ENCODE measurements at places on chromosomes 1 and 21.

GRCh38 chr1:172229942-172230341 lies 190.5 kb upstream of the C1orf105 start:
- no peak for DNase-seq

DNA sequence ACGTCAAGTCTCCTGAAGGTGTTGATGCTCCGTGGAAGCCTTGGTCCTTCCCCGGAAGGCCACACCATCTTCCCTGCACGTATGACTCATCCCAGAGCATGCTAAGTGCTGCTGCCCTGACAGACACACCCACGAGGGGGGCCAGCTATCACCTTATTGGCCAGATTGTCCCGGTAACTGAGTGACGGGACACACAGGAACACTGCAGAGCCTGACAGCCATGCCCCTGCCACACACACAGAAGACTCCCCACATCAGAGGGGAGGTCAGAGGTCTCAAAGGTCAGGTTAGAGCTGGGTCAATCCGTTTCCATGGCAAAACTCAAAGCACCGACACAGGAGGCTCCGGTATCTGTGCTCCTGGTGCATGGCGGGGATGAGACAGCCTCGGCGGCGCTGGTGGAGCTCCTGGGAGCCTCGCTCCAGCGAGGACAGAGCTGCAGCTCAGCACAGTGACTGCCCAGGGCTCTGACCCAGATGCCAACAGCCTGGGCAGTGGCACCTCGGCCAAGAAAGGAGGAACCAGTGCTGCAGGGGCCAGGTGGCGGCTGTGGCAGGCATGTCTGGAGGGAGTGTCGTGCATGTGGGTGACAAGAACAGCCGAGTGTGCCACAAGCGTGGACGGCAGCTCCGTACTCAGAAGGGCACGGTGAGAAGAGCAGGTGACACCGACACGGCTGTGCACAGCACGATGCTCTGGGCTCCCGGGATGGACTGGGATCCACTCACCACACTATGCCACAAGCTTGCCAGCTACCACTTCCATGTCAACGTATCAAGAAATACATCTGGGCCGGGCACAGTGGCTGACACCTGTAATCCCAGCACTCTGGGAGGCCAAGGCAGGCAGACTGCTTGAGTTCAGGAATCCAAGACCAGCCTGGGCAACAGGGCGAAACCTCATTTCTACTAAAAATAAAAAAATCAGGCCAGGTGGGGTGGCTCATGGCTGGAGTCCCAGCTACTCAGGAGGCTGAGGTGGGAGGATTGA lies 14.8 kb upstream of the TMEM240 start:
- no peak for DNase-seq

- no peak for DNase-seq
Measured at GRCh38 chr1:83829106-83829505, 169.8 kb downstream of the TTLL7 start.

- no peak for DNase-seq
Measured at GRCh38 chr1:20216574-20216973, 30.3 kb upstream of the PLA2G2C start.

DNA sequence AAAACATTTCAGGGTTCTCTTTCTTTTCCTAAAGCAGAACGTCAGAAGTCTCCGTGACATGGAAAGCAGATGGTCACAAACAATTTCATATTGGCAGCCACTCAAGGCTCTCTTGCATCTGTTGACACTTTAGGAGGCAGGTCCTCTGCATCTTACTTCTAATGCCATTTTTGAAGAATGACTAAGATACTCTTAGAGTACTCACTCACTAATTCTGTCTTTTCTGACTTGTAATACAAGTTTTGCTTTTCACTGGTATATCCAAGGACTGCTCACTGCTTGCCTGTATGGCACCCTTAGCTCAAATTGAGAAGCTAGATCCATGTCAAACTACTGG lies 68.3 kb downstream of the PRRX1 start:
- peak; percentile 21 for DNase-seq

GRCh38 chr1:18819203-18819602 lies 40.3 kb downstream of the TAS1R2 start:
- no peak for DNase-seq

DNA sequence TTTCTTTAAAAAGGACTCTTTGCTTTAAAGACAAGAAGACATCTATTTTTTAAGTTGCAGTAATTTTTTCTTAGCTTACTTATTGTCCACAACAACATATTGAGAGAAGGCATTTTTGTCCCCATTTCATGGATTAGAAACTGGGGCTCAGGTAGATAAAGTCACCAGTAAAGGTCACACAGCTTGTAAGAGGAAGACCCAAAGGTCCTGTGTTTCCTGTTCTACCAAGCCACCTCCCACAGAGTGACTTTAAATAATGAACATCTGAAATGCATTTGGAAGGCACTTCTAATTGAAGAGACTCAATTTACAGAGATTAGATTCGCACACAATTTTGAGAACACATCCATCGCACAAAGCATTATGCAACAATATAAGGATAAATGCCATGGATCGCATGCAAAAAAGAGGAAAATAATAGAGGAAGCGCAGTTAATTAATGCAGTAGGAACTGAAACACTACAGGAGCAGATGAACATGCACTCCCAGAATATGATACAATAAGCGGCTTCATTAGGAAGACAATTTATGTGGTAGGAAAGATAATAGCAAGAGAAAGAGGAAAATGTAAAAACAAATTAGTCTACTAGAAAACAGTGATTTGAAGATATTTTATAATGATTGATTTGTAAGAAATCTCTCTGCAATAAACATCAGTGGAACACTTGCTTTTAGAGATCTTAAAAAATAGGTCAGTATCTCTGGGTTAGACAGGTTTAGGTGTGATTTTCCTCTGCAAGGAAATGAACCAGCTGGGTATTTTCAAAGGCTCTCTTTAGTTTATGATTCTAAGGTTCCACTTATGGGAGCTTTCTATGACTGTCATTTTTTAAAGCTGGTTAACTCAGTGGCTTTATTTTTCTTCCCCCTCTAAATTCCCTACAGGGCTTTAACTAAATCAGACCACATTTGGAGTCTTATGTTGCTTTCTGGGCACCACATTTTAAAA lies 27.1 kb upstream of the CD2 start:
- DNase-seq, result no peak

DNA sequence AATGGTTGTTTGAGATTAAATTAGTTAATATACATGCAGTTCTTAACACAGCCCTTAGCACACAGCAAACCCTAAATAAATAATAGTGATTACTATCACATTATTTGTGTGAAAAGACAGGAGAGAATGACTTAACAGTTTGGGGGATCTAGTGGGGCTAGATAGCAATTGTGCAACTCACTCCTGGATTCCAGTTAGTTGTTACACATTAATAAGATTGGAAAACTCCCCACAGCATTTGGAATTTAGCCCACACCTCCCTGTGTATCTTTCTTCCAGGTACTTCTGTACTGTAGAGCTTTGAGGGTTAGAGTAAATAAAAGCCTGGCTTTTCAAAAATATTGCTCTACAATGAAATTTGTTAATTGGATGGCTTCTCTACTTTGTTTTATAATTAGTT lies 93.2 kb downstream of the KCTD3 start:
- no peak for DNase-seq

DNA sequence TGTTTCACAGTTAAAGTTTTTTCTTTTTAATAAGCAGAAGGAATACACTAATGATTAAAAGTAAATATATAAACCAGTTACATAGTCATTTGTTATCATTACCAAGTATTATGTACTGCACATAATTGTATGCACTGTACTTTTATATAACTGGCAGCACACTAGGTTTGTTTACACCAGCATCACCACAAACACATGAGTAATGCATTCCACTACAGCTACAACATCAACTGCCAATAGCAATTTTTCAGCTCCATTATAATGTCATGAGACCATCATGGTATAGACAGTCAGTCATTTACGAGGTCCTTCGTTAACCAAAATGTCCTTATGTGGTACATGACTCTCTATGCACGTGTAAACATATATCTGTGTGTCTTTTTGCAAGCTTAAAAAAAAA lies 35.2 kb downstream of the SCYL3 start:
- no peak for DNase-seq

DNA sequence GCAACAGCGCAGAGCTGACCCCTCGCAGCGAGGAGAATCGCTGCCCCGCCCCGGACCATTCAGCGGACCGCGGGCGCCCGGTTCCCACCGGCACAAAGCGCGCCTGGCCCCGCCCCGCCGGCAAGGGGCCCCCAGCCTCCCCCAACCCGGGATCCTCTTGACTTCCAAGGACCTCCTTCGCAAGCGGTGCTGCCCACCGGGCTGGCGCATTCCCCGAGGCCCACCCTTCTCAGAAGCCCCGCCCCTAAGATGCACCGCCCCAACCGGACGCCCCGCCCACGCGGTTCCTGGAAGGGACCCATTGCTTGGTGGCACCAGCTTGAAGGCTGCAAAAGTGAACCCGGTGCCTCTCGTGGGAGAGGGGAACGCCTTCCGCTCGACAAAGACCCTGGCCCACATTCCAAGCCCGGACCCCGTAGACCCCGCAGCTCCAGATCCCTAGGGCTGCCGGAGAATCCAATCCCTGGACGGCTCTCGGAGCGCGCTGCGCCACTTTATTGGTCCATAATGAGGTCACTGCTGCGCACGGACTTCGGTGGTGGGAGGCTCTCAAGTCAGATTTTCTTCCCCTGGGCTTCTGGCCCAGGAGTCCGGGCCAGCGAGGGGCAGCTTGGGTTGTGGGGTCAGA lies 2.0 kb downstream of the HES3 start:
- no peak for DNase-seq

- DNase-seq, result no peak
Measured at GRCh38 chr1:96206451-96206850, 515.1 kb upstream of the PTBP2 start.

DNA sequence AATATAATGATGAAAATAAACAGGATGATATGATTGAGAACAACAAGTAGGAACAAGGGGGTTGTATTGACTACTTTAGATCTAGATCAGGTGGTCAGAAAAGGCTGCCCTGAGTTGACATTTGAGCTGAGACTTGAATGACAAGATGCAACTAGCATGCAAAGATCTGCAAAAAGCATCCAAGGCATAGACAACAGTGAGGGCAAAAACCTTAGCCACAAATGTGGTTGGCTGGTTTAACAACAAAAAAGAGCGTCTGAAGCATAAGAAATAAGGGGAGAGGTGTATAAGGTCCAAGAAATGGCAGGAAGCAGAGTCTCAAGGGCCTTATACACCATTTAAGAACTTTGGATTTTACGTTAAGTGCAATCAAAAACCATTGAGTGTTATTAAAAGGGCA lies 3.2 kb downstream of the RAB3GAP2 start:
- DNase-seq, result no peak

DNA sequence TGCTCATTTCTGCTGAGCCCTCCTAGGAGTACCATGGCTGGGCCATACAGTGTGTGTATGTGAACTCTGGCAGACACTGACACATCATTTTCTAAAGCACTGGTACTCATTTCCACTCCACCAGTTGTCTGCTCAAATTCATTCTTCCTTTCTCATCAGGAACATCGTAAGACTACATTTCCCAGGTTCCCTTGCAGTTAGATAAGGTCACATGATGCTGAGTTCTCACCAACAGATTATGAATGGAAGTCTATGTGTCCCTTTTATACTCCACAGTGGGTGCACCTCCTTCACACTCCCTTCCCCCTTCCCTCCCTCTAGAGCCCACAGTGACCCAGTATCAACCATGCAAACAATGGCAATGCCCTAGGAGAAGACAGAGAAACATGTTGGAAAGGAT lies 38.3 kb upstream of the PAX7 start:
- no peak for DNase-seq

DNA sequence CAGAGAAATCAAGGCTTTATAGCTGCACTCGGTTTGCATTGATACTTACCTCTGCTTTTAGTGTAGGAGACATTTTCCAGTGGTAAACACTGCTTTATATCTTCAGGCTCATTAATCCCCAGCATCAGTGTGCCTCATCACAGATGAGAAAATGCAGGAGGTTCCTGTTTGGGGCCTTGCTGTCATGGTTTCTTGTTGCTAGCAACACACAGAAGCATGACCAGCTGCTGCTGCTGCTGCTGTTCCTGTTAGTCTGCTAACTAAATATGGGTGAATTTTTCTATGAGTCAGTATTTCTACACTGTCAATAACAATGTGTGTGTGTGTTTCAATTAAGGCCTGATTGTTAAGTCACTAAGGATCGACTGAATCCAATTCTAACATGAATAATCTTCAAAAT lies 85.8 kb upstream of the RGS1 start:
- DNase-seq, result peak; percentile 64

DNA sequence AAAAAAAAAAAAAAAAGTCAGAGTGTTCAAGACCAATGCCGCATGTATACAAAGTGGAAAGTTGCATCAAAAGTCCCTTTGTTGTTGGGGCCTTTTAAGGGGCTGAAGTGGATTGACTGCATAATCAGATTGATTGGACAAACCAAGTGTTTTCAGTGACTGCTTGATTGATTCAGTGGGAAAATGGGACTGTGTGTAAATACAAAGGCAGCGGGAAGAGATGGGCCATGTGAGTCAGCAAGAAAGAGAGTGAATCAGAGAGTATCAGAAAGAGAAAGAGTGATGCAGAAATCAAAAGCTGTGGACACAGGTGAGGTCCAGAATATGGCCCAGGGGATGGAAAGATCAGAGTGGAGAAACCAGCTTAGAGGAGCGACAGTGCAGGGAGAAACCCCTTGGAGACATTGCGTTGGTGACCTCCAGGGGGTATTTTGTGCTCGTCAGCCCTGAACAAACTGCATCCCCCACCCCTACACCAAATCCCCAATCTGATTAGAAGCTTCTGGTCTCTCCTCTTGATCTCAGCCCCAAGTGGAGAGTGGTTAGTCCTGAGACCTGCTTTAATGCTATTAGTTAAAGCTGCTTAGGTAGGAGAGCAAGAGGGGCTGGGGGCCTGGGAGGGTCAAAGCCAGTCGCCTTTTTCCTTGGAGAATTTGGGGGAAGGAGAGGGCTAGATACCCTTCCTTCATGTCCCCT lies 5.1 kb upstream of the ETV3L start:
- DNase-seq, result no peak

- DNase-seq, result no peak
Measured at GRCh38 chr1:76300556-76300955, 226.0 kb downstream of the ST6GALNAC3 start.

DNA sequence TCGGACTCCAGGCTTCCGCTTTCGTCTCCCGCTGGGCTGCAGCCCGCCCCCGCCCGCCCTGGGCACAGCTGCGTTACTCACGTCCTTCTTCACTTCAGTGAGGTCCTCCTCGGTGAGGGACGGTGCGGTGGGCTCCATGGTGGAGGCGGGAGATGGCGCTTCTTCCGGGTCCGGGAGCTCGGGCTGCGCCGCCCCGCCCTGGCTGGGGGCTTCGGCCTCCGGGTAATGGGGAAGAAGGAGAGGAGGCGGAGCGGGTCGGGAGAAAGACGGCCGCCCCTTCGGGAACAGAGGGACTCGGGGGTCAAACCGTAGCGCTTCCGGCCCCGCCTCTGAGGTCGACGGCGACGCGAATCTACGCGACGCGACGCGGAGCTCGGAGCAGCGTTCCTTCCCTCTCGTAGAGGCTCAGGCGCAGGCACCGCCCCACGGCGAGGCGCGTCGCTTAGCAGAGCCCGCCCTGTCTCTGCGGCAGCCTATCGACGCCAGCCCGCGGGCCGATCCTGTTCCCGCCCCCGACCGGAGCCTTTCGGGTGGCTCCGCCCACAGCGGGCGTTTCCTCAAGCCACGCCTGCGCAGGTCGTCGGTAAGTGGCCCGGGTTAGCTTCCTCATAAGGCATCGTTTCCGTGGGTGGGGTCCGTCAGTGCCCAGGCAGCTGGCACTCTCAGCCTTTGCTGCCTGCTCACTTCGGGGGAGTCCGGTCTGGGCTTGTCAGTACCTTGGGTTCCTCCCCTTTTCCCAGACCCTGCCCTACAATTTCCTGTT lies at the start of gene BCL10:
Gene BCL10 (minus strand): TSS at position 418 of the 763 bp plus-strand sequence. CDS start 280 bp downstream, at position 138.
- peak; percentile 98 for DNase-seq

- peak; percentile 9 for DNase-seq
Measured at GRCh38 chr1:24085546-24085945, 26.4 kb downstream of the MYOM3 start.

Measured in amniotic stem cell (primary cell).